ENCODE measurements at places on chromosomes 11 and 22.
A peak's percentile ranks its signal among the peaks of the same experiment; 100 is the strongest.

DNA sequence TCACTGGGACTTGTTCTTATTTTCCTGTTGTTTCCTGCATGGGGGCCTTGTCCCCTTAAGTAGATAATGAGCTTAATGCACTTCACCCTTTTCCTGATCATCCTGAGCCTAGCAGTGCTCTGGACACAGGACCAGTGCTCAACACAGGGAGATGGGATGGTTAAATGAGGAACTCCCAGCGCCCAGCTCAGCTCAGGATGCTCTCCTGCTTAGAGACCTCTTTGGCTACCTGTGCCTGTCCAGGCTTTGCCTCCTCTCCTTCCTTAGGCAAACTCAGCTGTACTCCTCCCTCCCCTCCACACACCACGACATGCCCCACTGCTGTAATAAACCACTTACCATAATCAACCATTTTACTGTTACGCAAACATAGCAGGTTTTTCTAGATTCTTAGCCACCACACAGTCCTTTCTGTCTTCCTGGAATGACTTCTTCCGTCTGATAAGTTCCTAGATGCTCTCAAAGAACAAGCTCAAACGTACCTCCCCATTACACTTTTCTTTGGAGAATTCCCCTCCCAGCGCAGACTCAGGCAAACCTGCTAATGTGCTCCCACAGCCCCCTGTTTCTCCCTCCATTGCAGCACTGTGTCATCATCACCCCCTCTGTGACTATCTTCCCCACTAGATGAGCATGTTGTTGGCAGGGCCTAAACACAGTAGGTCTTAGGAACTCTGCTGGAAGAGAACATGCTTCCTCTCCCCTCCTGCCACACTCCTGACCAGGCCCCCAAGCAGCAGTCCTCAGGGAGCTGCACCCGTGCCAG is 113.6 kb downstream of the MICAL2 start:
- no peak for DNase-seq

DNA sequence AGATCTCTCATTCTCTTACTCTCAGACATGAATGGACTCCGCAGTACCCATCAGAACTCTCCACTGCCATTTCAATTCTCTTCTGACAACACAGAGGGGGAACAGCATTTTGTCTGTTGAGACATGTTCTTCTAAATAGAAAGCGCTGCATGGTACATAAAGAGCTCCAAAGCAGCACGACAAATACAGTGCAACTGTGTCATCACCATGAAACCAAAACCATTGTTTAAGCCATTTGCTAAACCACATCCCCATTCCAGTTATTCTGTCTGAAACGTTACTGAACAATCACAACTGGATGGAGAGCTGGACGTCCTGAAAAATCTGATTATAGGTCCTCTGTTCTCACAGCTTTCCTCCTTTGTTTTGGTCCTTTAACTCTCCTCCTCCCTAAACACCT is 17.9 kb upstream of the TENM4 start:
- no peak for DNase-seq

GRCh38 chr11:80980227-80980626 is 1539.4 kb upstream of the TENM4 start:
- DNase-seq = no peak

- DNase-seq = no peak
Measured at GRCh38 chr11:79417069-79417920, 23.5 kb downstream of the TENM4 start.

- peak; percentile 37 for DNase-seq
Measured at GRCh38 chr11:35943713-35944502, at the start of gene LDLRAD3. Gene LDLRAD3, plus strand, starts transcription at chr11:35944062. Its CDS starts 37 bp downstream, at chr11:35944099.

DNA sequence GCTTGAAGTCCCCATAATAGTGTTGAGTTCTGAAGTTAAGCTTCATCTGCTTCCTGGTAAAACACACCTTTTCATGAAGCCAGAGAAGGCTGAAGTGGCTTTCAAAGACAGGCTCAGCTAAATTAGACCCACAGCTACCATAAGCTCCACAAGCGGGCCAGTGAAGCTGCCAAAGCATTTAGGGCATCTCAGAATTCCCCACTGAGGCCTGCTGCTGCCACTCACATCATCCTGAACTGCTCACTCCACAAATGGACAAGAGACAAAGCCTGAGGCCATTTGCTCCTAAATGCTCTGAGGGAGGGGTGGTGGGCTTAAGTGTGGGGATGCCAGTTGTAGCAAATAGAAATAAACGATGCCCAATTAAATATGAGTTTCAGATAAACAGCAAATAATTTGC is 14.6 kb downstream of the CCDC83 start:
- no peak for DNase-seq

GRCh38 chr11:8004008-8004407 is 16.9 kb downstream of the EIF3F start:
- no peak for DNase-seq

DNA sequence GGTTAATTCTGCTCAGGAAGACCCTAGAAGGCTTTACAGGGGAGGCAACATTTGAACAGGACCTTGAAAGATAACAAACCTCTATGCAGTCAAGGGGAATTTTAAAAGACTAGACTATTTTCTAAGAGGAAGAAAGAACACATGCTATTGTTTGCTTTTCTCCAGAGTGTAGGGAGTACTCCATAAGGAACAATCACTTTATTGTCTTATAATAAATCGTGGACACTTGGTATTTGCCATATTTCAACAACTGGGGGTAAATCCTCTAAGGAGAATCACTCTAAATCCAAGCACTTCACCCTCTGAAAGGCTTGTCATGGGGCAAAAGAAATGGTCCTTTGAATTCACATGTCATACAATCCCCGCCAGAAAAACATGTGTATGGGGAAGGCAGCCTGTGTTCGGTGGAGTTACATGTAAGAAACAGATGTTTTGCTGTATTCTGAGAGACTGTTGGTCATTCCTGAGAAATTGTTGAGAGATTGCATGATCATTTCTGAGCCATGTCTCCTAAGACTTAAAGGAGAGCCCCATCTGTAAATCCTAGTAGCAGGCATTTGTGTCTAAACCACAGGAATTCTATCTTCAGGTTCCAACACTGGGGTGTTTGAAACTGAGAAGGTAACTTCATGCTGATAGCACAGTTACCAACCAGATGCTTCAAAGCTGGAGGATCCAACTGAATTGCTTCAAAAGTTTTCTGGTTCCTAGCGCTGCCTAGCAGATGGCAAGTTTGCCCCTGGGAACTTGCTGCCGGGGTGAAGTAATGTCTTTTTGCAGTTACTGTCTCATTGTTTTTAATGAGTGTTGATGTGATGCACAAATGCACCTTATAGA is 66.8 kb downstream of the FZD4 start:
- DNase-seq = no peak

- no peak for DNase-seq
Measured at GRCh38 chr22:20205464-20205963, 54.7 kb upstream of the CCDC188 start.

DNA sequence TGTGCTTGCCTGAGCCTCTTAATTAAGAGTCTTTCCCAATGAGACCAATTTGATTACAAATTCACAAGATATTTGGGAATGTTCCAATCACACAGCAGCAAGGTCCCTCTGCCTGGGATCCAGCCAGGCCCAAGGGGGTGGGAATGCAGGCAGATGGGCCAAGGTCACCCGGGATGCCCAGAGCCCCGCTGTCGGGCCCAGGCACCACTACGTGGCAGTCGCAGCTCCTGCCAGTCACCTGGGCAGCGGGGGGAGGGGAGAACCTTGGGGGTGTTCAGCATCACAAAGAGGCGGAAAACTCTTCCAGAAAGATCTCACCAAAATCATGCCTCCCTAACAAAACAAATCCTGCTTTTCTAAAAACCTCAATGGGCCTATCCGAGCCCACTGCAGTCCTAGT is 30.9 kb downstream of the PPM1F start:
- no peak for DNase-seq

DNA sequence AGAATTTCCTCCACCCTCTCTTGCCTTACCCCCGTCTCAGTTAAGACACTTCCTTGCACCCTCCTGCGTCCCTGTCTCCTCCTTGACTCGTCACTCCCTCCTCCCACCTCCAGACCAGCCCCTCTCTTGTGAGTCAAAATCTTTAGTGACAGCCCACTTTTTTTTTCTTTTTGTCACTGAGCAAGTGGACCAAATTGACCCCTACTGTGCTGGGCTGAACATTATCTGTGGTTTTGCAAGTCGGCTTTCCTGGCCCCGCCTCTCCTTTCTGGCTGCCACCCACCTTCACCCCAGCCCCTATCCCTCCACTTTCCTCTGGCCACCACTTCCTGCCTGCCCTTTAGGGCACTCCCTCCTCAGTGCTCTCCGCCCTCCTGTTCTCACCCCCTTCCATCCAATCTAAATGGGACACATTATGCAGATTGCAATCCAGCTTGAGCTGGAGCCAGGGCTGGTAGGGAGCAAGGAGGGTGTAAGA is at the start of gene APLNR:
Gene APLNR (minus strand): TSS at position 47 of the 478 bp plus-strand sequence. CDS start 246 bp downstream, outside the sequence.
- DNase-seq = no peak

DNA sequence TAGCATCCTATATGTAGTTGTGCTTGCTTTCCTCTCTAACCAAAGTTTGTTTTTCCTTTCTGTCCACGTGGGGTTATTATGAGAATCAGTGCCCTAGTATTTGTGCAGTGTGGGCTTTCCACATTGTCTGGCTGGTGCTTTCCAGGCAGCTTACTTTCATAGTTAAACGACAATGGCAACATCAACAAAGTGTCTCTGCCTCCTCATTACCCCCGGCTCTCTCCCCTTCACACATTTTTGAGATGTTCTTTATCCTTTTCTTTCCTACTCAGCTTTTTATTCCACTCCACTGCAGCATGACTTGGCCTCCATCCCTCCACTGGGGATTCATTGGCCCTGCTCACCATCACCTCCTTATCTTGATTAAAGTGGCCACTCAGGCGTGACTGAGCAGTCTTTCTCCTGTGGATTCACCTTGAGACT is 19.1 kb downstream of the SPECC1L start:
- DNase-seq = no peak

DNA sequence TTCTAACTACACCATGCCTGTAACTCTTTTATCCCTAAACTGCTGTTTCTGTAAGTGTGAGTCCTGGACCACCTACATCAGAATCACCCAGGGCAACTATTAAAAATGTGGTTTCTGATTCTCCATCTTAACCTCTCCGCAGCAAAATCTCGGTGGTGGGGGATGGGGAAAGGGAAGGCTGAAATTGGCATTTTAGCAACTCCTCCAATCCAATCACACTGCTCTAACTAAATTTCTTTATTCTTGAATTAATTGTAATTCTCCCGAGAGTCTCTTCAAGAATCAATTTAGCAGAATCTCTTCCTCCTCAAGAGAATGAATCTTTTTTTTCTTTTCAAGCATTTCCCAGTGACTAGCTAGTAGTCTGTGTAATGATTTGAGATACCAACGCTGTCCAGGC is 36.2 kb downstream of the SEZ6L start:
- DNase-seq = no peak

GRCh38 chr11:129945373-129945772 is 50.0 kb upstream of the NFRKB start:
- DNase-seq = no peak

DNA sequence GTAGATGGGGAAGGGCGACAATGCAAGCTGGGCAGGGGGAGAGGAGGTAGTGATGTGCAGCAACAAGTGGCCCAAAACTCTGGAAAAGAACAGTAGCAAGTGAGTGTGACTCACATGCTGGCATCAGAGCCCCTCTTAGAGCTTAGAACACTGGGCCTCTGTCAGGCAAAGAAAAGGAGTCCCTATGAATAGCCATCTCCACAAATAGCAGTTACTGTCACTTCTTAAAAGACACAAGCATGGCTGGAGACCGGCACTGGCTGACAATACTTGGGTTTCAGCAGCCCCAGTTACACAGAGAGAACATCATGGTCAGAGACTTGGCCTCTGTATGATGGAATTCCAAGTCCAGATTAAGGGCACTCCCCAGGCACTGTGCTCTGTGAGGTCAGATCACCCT is 58.2 kb downstream of the PRCP start:
- DNase-seq = no peak

DNA sequence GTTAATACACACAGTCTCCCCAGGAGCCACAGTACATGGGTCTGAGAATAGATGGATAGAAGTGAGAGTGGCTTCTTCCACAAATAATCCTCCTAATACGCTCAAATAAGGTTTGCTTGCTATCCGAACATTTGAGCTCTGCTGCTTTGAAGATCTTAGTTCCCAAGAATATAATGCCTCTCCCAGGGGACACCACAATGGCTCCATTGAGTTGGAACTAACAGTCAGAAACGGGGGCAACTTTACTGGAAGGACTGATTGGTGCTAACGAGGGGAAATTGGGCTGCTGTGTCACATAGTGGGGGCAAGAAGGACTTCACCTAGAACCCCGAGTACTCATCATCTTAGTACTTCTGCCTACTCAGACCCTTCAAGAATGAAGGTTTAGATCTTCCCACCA is 66.2 kb downstream of the IGLL5 start:
- DNase-seq = no peak

DNA sequence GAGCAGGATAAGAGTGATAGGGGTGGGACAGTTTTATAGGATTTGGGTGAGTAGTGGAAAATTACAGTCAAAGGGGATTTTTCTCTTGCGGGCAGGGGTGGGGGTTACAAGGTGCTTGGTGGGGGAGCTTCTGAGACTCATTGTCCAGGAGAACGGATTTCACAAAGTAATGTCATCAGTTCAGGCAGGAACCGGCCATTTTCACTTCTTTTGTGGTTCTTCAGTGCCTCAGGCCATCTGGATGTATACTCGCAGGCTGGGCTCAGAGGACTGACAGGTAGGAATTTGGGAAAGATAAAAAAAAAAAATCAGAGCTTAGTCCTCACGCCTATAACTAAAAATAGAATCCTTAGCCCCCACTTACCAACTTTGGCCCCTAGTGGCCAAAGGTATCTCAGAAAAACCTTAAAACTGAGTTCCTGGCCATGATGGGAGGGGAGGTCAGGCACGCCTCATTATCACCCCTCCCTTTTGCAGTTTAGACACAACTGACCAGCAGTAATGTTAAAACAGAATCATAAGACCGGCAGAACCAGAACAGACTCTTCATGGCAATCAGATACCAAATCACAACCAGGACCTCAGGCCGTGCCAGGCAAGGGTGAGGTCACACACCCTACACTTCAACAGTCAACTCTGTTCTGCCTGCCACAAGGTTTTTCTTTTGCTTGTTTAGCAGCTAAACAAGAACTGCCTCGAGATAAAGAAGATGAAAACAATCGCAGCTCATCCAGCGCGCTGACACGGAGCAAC is 8.9 kb upstream of the APOBEC3G start:
- DNase-seq = no peak

DNA sequence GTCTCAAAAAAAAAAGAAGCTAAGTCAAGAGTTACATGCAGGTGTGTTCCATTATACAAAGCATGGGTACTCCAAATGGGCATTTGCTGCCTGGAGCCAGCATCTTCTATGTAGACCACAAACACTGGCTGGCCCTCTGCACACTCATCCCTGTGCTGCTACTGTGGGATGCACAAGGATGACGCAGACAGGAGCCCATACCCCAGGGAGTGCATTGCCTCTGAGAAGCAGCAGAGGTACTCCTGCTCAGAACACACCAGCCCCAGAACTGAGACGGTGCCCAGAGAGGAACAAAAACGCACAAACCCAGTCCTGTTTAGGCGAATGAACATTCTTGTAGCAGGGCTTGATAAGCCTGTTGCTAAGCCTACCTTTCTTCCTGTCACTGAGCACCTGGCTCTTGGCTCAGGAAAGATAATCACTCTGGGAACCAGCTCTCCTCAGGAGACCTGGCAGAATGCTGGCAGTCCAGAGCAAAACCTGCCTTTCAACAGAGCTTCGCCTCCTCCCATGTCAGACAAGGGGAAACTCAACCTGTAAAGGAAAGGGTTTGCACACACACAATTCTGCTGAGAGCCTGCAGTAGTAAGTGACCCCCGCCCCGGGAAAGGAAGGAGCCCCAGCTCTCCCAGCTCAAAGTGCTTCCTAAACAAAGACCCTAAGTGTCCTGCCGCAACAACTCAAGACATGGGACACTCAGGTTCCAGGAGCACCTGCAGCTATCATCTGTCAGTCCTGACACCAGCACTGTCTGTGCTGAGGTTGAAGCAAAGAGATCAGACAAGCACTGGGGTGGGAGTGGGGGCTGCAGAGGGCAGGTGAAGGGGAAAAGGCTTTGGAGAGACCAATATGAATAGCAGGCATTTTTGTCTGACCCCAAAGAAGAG is 145.7 kb downstream of the TENM4 start:
- DNase-seq = no peak
